Nephron progenitor cell (in vitro differentiated cells): ENCODE measurements at places on chromosomes 3 and 15.

- no peak for DNase-seq
- H3K36me3 ChIP-seq: no peaks in the 10 kb centered on the region
- no peak overlapping the region for H3K27ac ChIP-seq
- H3K4me3 ChIP-seq: no peak overlapping the region
These were observed 39.3 kb upstream of the INSYN1 start for GRCh38 chr15:73792415-73792814.

- DNase-seq: no peak
- H3K27ac ChIP-seq: no peak overlapping the region
- no peaks in the 10 kb centered on the region for H3K27me3 ChIP-seq
- peaks cover 47% of the 10 kb centered on the region for H3K36me3 ChIP-seq
- no peak overlapping the region for H3K4me3 ChIP-seq
These were observed 377.6 kb downstream of the PTPRG start for GRCh38 chr3:61938878-61939549.

- H3K27ac ChIP-seq: no peak overlapping the region
- DNase-seq: no peak
- H3K27me3 ChIP-seq: no peaks in the 10 kb centered on the region
- no peak overlapping the region for H3K4me3 ChIP-seq
These were observed 11.6 kb downstream of the ZBTB11 start for GRCh38 chr3:101665357-101665756.

DNA sequence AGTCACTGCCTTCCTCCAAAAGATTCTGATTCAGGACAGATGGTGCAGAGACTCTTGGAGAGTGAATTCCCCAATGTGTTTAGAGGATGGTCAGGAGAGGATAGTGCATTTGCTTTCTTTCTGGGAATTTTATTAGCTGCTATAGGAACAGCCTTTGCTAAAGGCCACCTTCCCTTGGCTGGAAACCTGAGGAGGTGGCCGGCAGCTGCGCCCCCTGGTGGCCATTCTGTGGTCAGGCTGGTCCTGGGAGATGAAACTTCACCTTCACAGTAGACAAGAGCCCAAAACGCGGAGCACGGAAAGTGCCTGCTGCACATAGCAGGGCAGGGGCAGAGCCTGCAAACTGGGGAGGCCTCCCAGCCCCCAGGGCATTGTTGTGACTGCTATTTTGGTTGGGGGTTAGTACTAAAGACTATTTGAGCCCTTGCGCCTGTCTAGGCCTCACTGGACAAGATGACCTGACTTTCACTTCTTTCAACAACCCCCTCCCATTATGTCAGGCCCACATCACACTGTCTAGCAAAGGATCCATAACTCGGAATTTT is 34.3 kb downstream of the SEC22C start:
- DNase-seq: peak; percentile 80
- H3K27ac ChIP-seq: no peak overlapping the region
- H3K27me3 ChIP-seq: no peaks in the 10 kb centered on the region
- H3K4me1 ChIP-seq: peaks cover 12% of the 10 kb centered on the region
- H3K4me3 ChIP-seq: no peak overlapping the region

DNA sequence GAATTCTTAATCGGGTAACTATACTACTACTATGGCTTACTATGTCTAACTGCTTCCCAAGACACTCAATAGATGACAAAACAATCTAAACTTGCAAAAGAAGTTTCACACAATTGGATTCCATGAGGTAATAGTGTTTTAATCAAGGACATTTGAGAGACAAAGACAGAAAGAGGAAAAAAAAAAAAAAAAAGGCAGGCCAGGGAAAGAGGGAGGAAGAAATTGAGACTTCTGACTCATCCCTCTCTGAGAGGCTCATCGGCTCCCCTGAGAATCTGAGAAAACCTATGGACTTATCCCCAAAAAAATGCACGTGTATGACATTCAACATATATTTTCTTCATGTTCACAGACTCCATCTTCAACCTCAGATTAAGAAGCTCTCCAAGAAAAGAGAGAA is 61.0 kb downstream of the SCAPER start:
- peaks cover 5% of the 10 kb centered on the region for H3K4me1 ChIP-seq
- peaks cover 22% of the 10 kb centered on the region for H3K36me3 ChIP-seq
- no peak overlapping the region for H3K4me3 ChIP-seq
- no peaks in the 10 kb centered on the region for H3K27me3 ChIP-seq
- no peak overlapping the region for H3K27ac ChIP-seq
- DNase-seq: no peak

GRCh38 chr15:55279746-55280351 is 9.8 kb downstream of the RAB27A start:
- no peak overlapping the region for H3K27ac ChIP-seq
- no peaks in the 10 kb centered on the region for H3K36me3 ChIP-seq
- no peak overlapping the region for H3K4me3 ChIP-seq
